ENCODE measurements at places on chromosomes 7 and 10.

GRCh38 chr7:29847496-29847895 is 41.2 kb downstream of the WIPF3 start:
- DNase-seq = no peak

- DNase-seq = no peak
Measured at GRCh38 chr10:83691791-83692596, 447.3 kb upstream of the GHITM start.

GRCh38 chr7:33792547-33793105 is 112.7 kb upstream of the BMPER start:
- DNase-seq = no peak

- DNase-seq = no peak
Measured at GRCh38 chr7:34080513-34080912, 175.2 kb downstream of the BMPER start.

GRCh38 chr7:82275342-82275741 is 168.2 kb downstream of the CACNA2D1 start:
- no peak for DNase-seq

Data from cerebellar cortex (tissue), 1 donor.